ENCODE measurements at places on chromosomes 16 and 17. TPM values are rescaled to one million over a fixed set of nuclear protein-coding genes. Genes with fewer than 3 reads are reported as not detected.

- H3K4me1 ChIP-seq, result no peaks in the 10 kb centered on the region
- H3K4me3 ChIP-seq, result no peak overlapping the region
- H3K27ac ChIP-seq, result no peak overlapping the region
- no peaks in the 10 kb centered on the region for H3K27me3 ChIP-seq
- DNase-seq, result no peak
Measured at GRCh38 chr16:78072275-78072674, 27.2 kb upstream of the WWOX start.

- peaks cover 49% of the 10 kb centered on the region for H3K36me3 ChIP-seq
- no peaks in the 10 kb centered on the region for H3K27me3 ChIP-seq
- no peak overlapping the region for H3K4me3 ChIP-seq
- DNase-seq, result no peak
- peaks cover 6% of the 10 kb centered on the region for H3K4me1 ChIP-seq
Measured at GRCh38 chr16:72084445-72084844, 9.0 kb downstream of the TXNL4B start.

DNA sequence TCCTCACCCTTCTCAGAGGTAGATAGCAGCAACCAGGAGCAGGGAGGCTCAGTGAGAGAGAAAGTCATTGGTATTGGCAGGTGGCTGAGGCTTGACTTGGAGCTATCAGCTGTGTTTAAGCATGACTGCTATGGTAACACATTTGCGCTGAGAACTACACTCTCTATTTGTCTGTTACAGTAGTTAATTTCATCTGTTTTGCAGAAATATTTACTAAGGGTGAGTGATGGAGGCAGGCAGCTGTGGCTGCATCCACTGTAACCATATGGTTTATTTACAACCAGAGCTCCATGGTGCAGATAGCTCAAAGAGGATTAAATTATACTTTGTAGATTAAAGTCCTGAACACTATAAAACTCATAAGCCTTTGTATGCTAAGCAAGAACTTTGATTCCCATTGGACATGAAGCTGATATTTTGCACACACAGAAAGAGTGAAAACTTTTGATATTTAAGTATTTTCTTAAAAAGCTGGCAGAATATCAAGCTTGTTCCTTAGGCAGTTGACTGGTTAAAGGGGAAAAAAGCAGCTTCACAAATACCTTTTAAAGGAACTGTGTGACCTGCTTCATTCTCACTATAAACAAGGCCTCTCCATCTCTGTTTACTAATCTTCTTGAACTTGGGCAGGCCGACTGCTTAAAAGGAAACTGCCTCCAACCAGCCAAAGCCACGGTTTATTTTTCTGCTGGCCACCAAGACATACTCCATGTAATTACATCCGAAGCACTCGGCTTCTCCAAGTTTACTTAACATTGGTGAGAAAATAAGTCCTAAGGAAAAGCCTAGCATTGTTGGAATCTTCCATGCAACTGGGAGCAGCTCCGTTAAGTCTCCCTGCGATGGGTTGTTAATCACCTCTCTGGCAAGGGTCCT lies 299.8 kb upstream of the ZFHX3 start:
- no peaks in the 10 kb centered on the region for H3K36me3 ChIP-seq
- DNase-seq, result no peak
- no peak overlapping the region for H3K27ac ChIP-seq
- H3K27me3 ChIP-seq, result peaks cover 72% of the 10 kb centered on the region

The TBC1D26 gene
- total RNA-seq, result not detected

- peaks cover 58% of the 10 kb centered on the region for H3K27me3 ChIP-seq
- no peaks in the 10 kb centered on the region for H3K36me3 ChIP-seq
- no peak for DNase-seq
- no peak overlapping the region for H3K4me3 ChIP-seq
- no peaks in the 10 kb centered on the region for H3K4me1 ChIP-seq
Measured at GRCh38 chr17:13085578-13085977, 67.8 kb upstream of the ELAC2 start.

The CYGB gene
- not detected for total RNA-seq

- peak; percentile 83 for DNase-seq
- H3K27me3 ChIP-seq, result no peaks in the 10 kb centered on the region
- H3K4me1 ChIP-seq, result peaks cover 29% of the 10 kb centered on the region
- no peak overlapping the region for H3K27ac ChIP-seq
- peaks cover 41% of the 10 kb centered on the region for H3K36me3 ChIP-seq
Measured at GRCh38 chr17:78865682-78866390, 25.2 kb upstream of the USP36 start.

The TLCD2 gene
- 2.5 TPM for total RNA-seq

GRCh38 chr16:55468352-55468990 lies 10.5 kb upstream of the MMP2 start:
- no peaks in the 10 kb centered on the region for H3K36me3 ChIP-seq
- no peak for DNase-seq
- H3K27me3 ChIP-seq, result no peaks in the 10 kb centered on the region

The ABCC1 gene
- total RNA-seq, result 95.3 TPM

DNA sequence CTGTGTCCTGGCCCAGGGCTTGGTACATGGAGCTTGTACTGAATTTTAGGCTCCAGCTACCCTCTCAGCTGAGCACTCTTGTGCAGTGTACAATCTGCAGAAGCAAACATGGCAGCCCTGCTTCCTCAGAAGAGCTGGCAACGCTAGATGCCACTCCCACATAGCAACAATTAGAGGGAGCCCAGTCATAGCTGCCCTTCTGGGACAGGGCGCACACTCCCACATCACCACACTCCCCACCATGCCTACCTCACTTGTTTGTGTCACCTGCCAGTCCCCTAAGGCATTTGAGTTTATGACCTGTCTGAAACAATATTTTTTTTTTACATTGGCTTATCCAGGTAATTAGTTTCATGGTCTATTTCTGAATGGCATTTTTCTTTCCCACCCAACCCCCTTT lies 72.3 kb downstream of the C17orf67 start:
- H3K4me1 ChIP-seq, result peaks cover 5% of the 10 kb centered on the region
- no peak for DNase-seq
- H3K27me3 ChIP-seq, result no peaks in the 10 kb centered on the region

The ZNF232 gene
- 11.6 TPM for total RNA-seq

DNA sequence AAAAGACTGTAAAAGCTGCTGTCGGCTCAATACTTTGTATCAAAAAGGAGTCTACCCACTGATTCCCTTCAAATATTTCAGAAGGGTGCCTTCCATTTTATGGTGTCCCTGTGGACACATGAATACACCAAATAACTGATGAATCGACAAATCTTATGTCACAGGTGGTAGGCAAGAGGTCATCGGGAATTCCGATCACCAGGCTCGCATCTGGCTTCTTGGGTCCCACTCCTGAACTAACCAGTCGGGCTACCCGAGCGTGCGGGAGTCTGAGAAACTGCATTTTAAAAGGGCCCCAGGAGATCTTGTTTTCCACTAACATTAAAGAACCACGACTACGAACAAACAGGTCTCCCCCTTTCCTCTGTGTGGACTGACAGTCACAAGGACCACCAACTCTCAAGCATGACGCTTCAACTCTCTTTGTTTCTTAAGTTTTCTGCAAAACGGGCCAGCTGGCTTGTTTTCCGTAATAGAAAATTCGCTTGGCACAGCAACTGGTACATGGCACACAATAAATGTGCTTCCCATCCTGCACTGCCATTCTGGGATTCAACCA lies 873 bp downstream of the PSME3IP1 start:
- no peak for DNase-seq
- H3K4me3 ChIP-seq, result peak overlapping the region; percentile 95
- no peaks in the 10 kb centered on the region for H3K27me3 ChIP-seq
- peaks cover 17% of the 10 kb centered on the region for H3K36me3 ChIP-seq

DNA sequence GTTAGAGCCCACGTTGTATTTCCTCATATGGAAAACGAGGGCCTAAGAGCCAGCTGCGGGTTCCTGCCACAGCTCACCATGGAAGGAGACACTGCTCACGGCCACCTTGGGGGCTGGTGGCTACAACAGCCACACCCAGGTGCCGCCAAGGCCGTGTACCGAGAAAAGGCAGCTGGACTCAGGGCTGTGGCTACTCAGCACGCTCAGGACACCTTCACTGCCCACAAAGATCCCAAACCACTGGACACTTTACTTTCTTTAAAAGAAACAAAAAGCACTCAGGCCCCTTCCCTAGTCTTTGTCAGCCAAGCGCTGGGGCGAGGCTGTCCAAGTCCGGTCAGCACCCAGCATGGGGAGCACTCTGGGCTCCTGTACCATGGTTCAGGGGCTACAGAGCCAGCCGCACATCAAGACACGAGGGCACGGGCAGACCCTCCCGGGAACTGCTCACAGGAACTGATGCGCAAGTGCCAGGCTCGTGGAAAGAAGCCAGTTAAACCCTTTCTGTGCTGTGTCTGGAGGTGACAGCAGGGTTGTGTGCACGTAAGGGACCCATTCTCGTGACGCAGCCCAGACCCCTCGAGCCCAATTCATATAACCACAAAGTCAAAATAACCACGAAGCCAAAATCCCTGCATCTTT lies 18.5 kb downstream of the SLC16A3 start:
- H3K4me3 ChIP-seq, result no peak overlapping the region
- no peaks in the 10 kb centered on the region for H3K27me3 ChIP-seq
- peak overlapping the region; percentile 70 for H3K27ac ChIP-seq
- peaks cover 100% of the 10 kb centered on the region for H3K36me3 ChIP-seq
- no peak for DNase-seq

The CCL17 gene
- total RNA-seq, result not detected

DNA sequence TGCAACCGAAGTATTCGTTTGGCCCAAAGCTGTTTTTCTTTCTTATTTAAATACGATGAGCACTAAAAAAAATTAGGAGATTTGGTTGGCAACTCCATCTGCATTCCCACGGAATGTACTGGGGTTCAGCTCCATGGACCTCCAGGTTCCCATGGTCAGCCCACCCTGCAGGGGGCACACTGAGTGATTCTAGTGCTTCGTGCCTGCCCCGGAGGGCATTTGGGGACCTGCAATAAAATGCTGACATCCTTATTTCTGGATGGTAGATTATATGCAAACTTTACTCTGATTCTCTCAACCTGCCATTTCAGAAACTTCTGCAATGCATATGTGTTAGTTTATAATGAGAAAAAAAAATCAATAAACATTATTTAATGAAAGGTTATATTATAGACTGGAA lies 339.4 kb downstream of the XYLT1 start:
- H3K36me3 ChIP-seq, result peaks cover 10% of the 10 kb centered on the region
- DNase-seq, result no peak
- H3K4me1 ChIP-seq, result no peaks in the 10 kb centered on the region
- H3K27ac ChIP-seq, result no peak overlapping the region

- H3K27me3 ChIP-seq, result no peaks in the 10 kb centered on the region
- H3K36me3 ChIP-seq, result no peaks in the 10 kb centered on the region
- H3K4me1 ChIP-seq, result no peaks in the 10 kb centered on the region
- no peak overlapping the region for H3K4me3 ChIP-seq
- DNase-seq, result no peak
- no peak overlapping the region for H3K27ac ChIP-seq
Measured at GRCh38 chr16:6646891-6647290, 685.8 kb upstream of the RBFOX1 start.

Data from MCF 10A (cell line).